Chondrocyte (in vitro differentiated cells): ENCODE measurements at places on chromosomes 3 and 15. TPM values are rescaled to one million over a fixed set of nuclear protein-coding genes. Genes with fewer than 3 reads are reported as not detected.
A peak's percentile ranks its signal among the peaks of the same experiment; 100 is the strongest.

The CAPN3 gene
- 2.8 to 3.3 TPM (median 3.2 TPM) in 3 replicates for total RNA-seq

The ANKRD63 gene
- total RNA-seq, result 0.25 to 1.1 TPM in 2 of 3 replicates, not detected in the other

The ECE2 gene
- not detected in 3 replicates for total RNA-seq

The GHSR gene
- not detected in 3 replicates for total RNA-seq

The CHAC1 gene
- total RNA-seq, result 2.8 to 78.5 TPM (median 77.6 TPM) in 3 replicates

The SLC6A11 gene
- total RNA-seq, result not detected in 3 replicates

The KIAA1143 gene
- 23.8 to 39.4 TPM (median 25.8 TPM) in 3 replicates for total RNA-seq

The LRRC49 gene
- total RNA-seq, result 4.9 to 8.8 TPM (median 6.4 TPM) in 3 replicates

The SLC27A2 gene
- total RNA-seq, result not detected in 3 replicates

The EPB42 gene
- total RNA-seq, result not detected in 3 replicates

The ASB14 gene
- not detected in 3 replicates for total RNA-seq

DNA sequence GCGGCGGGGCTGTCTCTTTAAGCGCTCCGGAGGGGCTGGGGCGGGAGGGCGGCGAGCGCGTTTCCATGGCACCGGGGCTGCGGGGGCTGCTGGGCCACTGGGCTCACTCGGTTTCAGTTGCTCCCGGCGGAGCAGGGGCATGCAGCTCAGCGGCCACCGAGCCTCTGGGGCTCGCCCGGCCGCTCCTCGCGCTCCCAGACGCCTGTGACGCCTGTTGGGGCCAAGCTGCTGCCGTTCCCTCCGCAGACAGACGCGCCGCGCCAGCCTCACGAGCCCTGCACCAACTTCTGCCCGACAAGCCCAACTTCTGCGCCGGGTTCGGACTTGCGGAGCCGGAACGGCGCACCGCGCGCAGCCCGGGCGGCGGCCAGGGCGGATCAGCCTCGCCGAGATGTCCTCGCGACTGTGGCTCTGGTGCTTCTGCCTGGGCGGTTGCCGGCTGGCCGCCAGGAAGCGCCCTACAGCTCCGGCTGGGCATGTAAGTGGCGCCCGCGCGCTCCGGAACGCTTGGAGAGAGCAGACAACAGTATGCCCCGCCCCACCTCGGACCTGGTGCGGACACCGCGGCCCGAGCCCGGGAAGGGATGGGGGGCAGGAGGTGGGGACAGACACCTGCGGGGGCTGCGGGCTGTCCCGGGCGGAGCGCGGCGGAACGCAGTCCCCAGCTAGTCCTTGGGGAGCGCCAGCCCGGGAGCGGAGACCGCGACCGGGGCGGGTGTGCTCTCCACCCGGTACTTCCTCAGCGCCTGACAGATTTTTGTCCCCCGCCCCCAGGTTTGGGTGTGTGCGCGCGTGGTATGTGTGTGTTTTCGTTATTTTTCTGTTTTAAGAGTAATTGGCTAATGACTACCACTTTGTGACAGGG lies 154.1 kb upstream of the GOLIM4 start:
- DNase-seq, result peak; percentile 95

- no peak for DNase-seq
Measured at GRCh38 chr3:136741063-136741462, 11.1 kb downstream of the STAG1 start.

DNA sequence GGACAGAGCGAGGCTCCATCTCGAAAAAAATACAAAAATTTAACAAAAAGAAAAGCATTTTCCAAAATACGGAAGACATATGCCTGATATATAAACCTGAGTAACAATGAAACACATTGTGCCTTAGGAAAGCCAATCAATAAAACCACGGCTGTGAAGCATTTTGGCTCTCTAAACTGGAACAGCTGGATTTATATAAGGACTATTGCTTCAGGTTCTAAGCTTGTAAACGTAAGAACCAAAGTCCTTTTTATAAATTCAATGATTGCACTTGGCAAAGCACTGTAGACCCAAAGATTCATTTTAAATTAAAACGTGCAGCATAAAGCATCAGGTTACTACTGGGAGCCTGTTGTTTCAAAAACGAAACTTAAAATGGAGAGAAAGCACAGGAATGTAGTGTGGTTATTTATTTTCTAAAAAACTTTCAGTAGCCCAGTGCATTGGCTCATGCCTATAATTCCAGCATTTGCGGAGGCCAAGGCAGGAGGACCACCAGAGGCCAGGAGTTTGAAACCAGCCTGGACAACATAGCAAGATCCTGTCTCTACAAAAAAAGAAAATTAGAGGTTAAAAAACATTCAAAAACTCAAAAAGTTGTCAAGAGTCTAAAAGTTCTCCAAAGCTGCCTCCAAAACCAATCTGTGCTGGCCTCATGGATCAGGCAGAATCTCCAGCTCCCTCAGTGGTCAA lies 61.5 kb downstream of the USF3 start:
- DNase-seq, result no peak

GRCh38 chr15:96171853-96172296 lies 158.6 kb upstream of the NR2F2 start:
- DNase-seq, result no peak

- DNase-seq, result no peak
Measured at GRCh38 chr3:51559411-51559888, 20.9 kb downstream of the RAD54L2 start.

- peak; percentile 29 for DNase-seq
Measured at GRCh38 chr15:74442063-74442462, 8.3 kb upstream of the SEMA7A start.

DNA sequence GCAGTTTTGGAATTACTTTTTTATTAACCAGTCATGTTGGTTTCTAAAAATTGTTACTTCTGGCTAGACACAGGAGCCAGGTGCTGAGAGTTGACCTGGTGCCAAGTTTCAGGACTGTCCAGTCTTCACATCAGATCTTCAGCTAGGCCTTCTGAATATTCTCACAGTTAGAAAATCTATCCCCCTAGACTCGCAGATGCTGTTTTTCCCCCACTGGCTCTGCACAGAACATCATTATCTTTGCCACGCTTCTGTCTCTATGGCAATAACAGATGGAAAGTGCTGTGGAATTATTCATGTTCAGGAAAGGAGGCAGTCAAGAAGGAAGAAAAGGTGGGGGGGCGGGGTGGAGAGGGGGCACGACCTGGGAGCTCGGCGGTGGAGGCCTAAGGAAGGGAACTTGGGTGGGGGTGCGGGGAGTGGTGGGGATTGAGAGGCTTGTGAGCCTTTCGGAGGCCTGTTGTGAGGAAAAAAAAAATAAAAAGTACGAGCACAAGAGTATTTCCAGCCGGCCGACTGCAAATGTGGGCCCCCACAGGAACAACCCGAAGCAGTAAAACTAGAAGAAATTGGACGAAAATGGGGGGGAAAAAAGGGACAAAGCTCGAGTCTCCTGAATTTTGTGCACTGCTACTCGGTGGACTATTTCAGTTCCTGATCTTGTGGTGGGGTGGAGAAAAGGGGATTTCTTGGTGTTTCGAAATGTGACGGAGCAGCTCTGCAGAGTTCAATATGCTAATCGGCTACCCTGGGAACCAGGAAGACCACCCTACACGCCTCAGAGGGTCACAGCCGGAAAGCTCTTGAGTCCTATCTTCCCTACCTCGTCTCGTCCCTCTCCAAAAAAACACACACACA lies 1.5 kb upstream of the SKIL start:
- DNase-seq, result no peak

DNA sequence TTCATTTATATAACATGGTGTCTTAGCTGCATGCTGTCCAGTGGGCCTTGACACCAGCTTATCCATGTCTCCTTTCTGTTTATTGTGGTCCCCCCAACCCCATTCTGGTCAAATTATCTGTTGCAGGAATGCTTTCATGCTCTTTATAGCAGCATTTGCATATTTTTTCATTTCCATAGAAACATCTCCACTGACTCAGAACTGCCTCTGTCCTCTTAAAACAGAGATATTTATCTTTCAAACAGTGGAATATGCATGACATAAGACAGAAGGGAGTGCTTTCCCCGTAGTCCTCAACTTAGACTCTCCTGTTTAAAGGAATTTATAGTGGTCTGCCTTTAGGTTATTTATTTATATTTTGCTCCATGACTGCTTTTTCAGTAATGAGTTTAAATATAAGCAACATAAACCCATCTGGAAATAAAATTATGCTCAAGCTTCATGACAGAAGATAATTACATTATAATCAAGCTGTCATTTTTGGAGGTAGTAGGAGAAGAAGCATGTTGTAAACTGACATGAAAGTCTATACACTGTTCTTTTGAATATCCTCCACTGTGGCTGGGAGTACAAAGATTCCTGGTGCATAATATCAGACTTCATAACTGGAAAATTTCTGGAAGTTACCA lies 179.5 kb upstream of the CD96 start:
- DNase-seq, result no peak

DNA sequence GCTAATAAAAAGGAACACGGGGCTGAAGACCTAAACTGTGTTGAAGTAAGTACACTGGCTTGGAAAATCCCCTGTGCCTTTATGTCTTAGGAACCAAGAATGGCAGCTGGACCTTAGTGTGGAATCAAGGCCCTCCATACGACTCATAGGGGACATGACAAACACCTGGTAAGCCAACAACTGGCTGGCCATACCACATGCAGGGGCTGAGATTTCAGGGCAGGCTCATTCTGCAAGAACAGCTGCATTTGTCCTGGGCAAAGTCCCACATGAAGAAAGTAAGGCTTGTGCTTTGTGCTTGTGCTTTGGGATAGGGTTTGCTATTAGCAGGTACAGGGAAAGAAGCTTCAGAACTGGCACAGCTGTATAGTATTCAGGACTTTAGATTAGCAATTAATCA lies 18.0 kb downstream of the ETV5 start:
- no peak for DNase-seq

- no peak for DNase-seq
Measured at GRCh38 chr3:190378240-190378891, 9.6 kb upstream of the CLDN16 start.

- peak; percentile 95 for DNase-seq
Measured at GRCh38 chr15:75666823-75667501, 19.2 kb downstream of the SNX33 start.

GRCh38 chr3:6254490-6254889 lies 606.4 kb upstream of the GRM7 start:
- no peak for DNase-seq

DNA sequence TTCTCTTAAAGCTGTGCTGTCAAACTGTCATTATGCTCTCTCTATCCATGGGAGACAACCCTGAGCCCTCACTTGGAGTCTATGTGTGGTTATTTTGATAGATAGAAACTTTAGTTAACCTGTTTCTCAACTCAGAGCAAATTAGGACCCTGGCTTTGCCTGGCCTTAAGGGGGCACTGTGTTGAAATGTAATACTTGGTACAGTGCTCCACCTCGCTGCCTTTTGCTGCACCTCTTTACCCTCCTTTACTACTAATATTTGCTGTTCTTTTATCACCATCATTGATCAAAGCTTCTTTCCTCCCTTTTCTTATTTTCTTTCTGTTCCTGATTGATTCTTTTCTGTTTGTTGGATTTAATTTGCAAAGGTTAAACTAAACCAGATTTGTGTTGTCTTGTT lies 34.3 kb downstream of the STT3B start:
- no peak for DNase-seq

- DNase-seq, result no peak
Measured at GRCh38 chr3:53495520-53496391, 1.3 kb downstream of the CACNA1D start.

DNA sequence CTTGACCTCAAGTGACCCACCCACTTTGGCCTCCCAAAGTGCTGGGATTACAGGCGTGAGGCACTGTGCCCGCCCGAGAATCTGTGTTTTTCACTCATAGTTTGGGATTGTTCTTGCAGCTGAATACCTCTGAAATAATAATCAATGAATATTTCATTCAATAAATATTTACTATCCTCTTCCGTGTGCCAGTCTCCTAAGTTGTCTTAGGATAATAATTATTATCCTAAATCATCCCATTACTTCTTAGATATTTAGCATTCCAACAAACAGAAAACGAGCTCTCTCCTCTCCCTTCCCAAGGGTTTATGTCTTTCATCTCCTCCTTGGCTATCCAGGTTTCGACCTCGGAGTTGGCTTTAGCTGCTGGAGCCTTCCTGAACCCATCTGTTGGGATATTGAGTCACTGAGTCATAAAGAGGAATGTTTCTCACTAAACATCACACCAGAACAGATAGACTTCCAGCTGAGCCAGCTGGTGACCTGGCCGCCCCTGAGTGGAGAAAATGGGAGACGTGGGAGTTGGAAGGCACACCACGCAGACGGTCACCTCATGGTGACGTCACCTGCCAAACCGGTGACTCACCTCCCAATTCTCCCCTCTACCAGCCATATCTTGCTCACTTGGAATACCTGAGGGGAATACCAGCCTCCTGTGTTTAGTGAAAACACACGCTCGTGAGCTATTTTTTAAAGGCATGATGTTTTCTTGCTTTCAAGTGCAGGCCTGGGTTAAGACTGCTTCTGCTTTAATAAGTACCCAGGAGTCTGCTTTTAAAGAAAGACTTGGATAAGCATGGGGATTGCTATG lies 43.9 kb downstream of the BHLHE40 start:
- DNase-seq, result no peak

DNA sequence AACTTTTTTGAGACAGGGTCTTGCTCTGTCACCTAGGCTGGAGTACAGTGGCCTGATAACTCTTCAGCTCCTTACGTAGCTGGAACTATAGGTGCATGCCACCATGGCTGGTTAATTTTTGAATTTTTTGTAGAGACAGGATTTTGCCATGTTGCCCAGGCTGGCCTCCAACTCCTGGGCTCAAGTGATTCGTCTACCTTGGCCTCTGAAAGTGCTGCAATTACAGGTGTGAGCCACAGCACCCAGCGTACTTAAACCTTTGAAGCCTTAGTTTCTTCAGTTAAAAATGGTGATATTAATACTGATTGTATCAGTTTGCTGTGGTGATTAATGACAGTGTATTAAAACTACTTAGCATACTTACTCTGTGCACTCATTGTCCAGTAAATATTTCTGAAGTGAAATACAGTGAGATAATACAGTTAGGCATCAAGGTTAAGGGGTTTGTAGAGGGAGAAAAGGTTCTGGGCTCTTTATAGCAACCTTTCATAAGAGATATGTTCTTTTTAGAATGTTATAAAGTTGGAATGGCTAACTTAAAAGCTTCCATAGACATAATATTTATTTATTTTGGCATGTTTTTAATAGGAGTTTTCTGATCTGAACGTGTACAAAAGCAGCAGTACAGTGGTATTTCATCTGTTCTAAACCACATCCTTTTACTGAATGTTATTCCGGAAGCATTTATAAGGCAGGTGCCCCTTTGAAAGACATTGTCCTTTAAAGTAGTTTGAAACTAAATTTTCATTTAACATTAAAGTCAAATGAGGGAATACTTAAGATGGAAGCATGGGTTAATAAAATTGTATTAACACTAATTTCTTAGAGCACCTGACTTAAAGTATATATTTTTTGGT lies 23.6 kb downstream of the NCK1 start:
- no peak for DNase-seq

- no peak for DNase-seq
Measured at GRCh38 chr3:12316253-12316652, 27.4 kb downstream of the PPARG start.

- DNase-seq, result no peak
Measured at GRCh38 chr3:175073219-175073905, 214.2 kb downstream of the NAALADL2 start.

GRCh38 chr3:98690876-98691275 lies 72.3 kb upstream of the ST3GAL6 start:
- no peak for DNase-seq
